ENCODE measurements at places on chromosomes 16 and 17. TPM values are rescaled to one million over a fixed set of nuclear protein-coding genes. Genes with fewer than 3 reads are reported as not detected.

DNA sequence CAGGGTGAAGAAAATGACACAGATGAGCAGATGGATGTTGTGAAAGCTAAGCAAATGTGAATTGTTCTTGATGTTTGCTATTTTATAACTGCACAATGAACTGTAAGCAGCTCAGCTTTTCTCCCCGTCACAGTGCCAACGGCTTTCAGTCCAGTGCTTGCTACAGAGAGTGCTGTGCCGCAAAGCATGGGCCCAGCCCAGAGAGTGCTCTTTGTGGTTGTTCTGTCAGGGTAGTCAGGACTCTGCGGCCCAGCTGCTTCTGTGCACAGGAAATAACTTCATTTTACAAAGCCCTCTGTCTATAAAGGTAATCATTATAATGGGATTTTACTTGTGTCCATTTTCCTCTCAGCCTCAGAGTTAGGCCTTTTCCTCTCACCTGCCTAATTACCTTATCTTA, 39.1 kb downstream of the CDRT15 start:
- H3K4me3 ChIP-seq, result no peak overlapping the region

DNA sequence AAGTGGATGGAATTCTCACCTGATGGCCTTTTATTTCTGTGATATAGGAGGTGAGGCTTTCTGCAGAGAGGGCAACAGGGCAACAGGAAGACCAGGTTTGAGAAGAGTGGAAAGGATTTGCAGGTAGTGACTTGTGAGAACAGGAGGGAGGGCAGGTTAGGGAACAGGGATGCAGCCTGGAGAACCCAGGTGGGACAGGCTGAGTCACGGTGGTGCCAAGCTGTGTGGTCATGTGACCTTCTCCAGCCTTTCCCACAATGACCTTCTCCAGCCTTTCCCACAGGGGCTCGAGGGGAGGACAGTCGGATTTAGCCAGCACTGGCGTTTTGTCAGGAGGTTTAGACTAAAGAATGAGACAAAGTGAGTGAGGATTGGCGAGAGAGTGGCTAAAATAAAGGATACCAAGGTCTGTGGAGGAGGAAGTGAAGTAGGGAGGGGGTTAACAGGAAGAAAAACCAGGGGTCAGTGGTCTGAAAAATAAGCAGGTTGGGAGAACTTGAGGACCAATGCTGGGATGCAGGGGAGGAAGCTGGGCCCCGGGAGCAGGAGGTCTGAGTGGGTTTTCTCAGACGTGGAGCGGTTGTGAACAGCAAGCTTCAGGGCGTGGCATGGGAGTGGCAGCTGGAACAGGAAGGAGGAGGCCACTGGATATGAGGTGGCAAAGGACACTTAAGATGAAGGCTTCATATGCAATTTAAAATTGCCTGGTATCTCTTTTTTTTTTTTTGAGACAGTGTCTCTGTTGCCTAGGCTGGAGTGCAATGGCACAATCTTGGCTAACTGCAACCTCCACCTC, 37.7 kb downstream of the DNAH2 start:
- no peak overlapping the region for H3K27ac ChIP-seq
- H3K4me1 ChIP-seq, result no peaks in the 10 kb centered on the region
- no peak overlapping the region for H3K4me3 ChIP-seq

- no peaks in the 10 kb centered on the region for H3K36me3 ChIP-seq
- no peaks in the 10 kb centered on the region for H3K27me3 ChIP-seq
- DNase-seq, result no peak
- H3K4me1 ChIP-seq, result no peaks in the 10 kb centered on the region
Observed at GRCh38 chr16:85348911-85349334, 236.7 kb upstream of the CIBAR2 start.

GRCh38 chr16:70703041-70703834, 17.4 kb upstream of the MTSS2 start:
- H3K27ac ChIP-seq, result no peak overlapping the region
- H3K4me1 ChIP-seq, result no peaks in the 10 kb centered on the region
- DNase-seq, result no peak
- H3K27me3 ChIP-seq, result no peaks in the 10 kb centered on the region

- H3K27me3 ChIP-seq, result no peaks in the 10 kb centered on the region
- peaks cover 3% of the 10 kb centered on the region for H3K36me3 ChIP-seq
- H3K4me1 ChIP-seq, result peaks cover 67% of the 10 kb centered on the region
- DNase-seq, result no peak
- H3K27ac ChIP-seq, result peak overlapping the region; percentile 74
Observed at GRCh38 chr16:25063102-25063501, 47.9 kb upstream of the ARHGAP17 start.

DNA sequence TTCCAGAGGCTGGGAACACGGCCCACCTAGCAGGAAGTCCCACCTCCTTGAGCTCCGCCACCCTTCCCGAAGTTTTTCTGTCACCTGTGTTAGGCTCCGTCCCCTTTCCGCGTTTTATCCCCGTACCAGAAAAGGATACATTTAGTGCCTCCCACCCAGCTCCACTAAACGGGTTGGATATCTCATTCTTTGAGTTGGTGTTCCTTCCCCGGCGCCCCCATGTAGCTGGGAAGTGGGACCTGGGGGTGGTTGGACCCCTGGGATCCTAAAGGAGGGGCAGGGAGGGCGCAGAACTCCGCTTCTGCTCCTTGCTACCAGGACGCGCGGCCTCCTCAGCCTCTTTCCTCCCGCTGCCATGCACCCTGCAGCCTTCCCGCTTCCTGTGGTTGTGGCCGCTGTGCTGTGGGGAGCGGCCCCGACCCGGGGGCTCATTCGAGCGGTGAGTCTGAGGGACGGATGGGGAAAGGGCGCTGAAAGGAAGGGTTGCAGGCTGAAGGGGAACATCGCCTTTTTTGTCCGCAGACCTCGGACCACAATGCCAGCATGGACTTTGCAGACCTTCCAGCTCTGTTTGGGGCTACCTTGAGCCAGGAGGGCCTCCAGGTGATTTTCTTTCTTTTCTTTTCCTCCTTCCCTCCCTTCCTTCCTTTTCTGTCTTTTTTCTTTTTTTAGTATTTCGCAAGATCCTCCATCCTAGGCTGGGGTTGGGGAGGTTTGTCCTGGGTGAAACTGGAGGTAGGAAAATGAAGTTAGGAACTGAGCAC, 669 bp downstream of the RNF167 start:
- peak overlapping the region; percentile 97 for H3K4me3 ChIP-seq
- no peaks in the 10 kb centered on the region for H3K27me3 ChIP-seq
- DNase-seq, result no peak
- H3K36me3 ChIP-seq, result peaks cover 78% of the 10 kb centered on the region

DNA sequence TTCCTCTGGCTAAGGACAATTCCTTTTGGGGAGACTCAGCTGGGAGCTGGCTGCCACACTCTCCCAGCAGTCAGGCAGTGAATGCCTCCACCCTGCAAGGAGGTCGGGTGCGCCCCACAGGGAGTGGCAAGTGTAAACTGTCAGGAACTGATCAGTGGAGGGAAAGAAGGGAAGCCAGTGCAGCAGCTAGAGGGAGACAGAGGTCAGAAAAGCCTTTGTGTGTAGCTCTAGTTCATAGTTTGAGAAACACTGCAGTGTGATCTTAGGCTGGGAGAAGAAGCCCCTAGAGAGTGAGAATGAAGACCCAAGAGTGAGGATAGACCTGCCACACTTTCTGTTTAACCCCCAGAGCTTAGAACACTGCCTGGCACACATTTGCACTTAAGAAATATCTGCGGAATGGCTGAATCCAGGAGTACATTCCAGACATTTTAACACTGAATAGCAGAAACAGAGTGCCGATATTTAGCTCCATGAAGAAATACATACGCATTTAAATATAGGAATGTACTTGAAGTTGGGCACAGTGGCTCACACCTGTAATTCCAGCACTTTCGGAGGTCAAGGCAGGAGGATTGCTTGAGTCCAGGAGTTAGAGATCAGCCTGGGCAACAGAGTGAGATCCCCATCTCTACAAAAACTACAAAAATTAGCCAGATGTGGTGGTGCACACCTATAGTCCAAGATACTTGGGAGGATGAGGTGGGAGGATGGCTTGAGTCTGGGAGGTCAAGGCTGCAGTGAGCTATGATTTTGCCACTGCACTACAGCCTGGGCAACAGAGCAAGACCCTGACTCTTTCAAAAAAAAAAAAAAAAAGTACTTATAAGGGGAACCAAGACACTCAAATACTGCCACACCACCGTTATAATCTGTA, 11.1 kb upstream of the SLC5A11 start:
- H3K27me3 ChIP-seq, result peaks cover 2% of the 10 kb centered on the region
- no peak overlapping the region for H3K27ac ChIP-seq
- no peak for DNase-seq
- peaks cover 6% of the 10 kb centered on the region for H3K36me3 ChIP-seq
- H3K4me1 ChIP-seq, result no peaks in the 10 kb centered on the region

DNA sequence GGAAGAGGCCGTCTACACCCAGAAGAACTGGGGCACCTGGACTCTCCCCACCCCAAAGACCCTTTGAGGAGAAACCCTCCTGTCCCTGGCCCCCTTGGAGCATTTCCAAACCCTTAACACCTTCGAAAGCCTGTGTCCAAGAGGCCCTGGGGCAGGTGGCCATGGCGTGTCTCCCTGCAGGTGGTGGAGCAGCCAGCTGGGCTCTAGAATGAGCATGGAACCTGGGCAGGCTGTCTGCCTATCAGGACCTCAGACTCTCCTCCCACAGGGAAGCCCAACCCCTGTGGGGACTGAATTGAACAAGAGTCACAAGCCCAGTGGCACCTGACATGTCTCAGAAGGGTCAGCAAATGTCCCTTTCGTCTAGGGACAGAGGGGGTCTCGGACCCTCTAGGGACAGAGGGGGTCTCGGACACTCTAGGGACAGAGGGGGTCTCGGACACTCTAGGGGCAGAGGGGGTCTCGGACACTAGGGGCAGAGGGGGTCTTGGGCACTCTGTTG, 8.4 kb downstream of the CBX4 start:
- H3K27ac ChIP-seq, result no peak overlapping the region
- H3K4me3 ChIP-seq, result no peak overlapping the region
- peaks cover 23% of the 10 kb centered on the region for H3K36me3 ChIP-seq

Gene SEPTIN1
- total RNA-seq, result 199 TPM

Gene OR1E1
- total RNA-seq, result not detected

- H3K4me1 ChIP-seq, result no peaks in the 10 kb centered on the region
- H3K36me3 ChIP-seq, result no peaks in the 10 kb centered on the region
- no peak overlapping the region for H3K27ac ChIP-seq
- no peak overlapping the region for H3K4me3 ChIP-seq
- peaks cover 3% of the 10 kb centered on the region for H3K27me3 ChIP-seq
- DNase-seq, result no peak
Observed at GRCh38 chr16:57617604-57618111, 10.8 kb upstream of the ADGRG1 start.

Gene MEOX1
- not detected for total RNA-seq

- H3K27ac ChIP-seq, result no peak overlapping the region
- no peaks in the 10 kb centered on the region for H3K4me1 ChIP-seq
- no peak overlapping the region for H3K4me3 ChIP-seq
- no peaks in the 10 kb centered on the region for H3K36me3 ChIP-seq
- no peaks in the 10 kb centered on the region for H3K27me3 ChIP-seq
- no peak for DNase-seq
Observed at GRCh38 chr17:60006160-60006559, 41.6 kb upstream of the RNFT1 start.

GRCh38 chr16:1300664-1301476, 8.6 kb upstream of the UBE2I start:
- peak; percentile 83 for DNase-seq
- peaks cover 7% of the 10 kb centered on the region for H3K27me3 ChIP-seq
- peaks cover 50% of the 10 kb centered on the region for H3K4me1 ChIP-seq
- no peak overlapping the region for H3K27ac ChIP-seq
- no peaks in the 10 kb centered on the region for H3K36me3 ChIP-seq

GRCh38 chr16:4814542-4815173, 12.2 kb upstream of the ROGDI start:
- DNase-seq, result no peak
- peaks cover 79% of the 10 kb centered on the region for H3K36me3 ChIP-seq
- no peaks in the 10 kb centered on the region for H3K4me1 ChIP-seq
- H3K27ac ChIP-seq, result no peak overlapping the region

DNA sequence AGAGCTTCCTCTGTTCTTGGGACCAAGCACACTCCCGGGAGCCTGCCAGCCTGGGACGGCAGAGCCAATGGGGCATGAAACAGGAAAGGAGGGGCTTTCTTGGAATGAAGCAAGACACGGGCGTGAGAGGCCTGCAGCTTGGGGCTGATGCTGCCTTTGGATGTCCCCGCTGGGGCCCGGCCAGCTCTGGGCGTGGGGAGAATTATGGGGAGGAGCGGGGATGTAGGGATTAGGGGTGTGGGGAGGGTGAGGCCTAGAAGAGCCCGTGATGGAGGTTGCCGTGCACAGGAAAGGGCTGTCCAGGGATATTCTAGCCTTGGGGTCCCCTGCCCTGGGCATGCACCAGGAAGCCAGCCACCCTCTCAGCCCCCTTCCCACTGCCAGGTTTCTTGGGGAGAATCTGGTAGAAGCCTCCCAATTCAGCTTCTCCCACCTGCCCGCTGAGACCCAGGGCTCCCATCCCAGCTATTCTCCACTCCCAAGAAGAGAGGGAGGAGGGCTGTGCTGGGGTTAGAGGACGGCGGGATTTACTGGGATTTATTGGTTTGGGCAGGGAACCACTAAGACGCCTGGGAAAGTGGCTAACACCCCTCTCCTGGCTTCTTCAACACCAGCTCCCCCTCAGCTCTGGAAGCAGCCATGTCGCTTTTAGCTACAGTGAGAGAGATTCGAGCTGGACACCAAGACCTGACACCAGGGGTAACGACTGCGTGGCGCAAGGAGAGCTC, 20.0 kb upstream of the NXPH3 start:
- no peak for DNase-seq
- peaks cover 8% of the 10 kb centered on the region for H3K27me3 ChIP-seq
- no peak overlapping the region for H3K4me3 ChIP-seq
- no peaks in the 10 kb centered on the region for H3K4me1 ChIP-seq
- no peak overlapping the region for H3K27ac ChIP-seq

- no peak for DNase-seq
- H3K4me1 ChIP-seq, result no peaks in the 10 kb centered on the region
- H3K4me3 ChIP-seq, result no peak overlapping the region
- H3K27me3 ChIP-seq, result peaks cover 4% of the 10 kb centered on the region
Observed at GRCh38 chr16:3907586-3907985, 27.1 kb upstream of the CREBBP start.

Gene ASGR1
- not detected for total RNA-seq

DNA sequence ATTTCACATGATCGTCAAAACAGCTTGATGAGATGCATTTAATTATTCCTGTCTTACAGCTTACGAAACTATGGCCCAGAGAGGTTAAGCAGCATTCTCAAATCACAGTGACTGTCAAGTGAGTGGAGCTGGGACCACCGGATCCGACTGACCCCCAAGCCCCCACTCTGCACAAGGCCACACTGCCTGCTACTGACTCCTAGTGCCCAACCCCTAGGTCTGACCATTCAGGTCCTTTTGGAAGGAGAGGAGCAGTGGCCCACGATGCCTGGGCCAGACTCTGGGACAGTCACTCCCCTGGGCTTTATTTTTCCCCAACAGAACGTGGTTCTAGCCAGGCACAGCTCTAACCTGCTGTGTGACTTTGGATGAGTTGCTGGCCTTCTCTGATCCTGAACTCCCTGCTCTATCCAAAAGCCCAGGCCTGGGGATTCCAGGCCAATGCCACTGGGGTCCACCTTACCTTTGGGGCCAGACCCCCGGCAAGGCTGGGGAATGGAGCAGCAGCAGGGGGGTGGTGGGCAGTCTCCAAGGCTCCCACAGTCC, 9.9 kb downstream of the TSPOAP1 start:
- H3K36me3 ChIP-seq, result no peaks in the 10 kb centered on the region
- DNase-seq, result no peak
- no peaks in the 10 kb centered on the region for H3K27me3 ChIP-seq
- H3K4me1 ChIP-seq, result peaks cover 17% of the 10 kb centered on the region

Measured in activated B cell treated with CpG ODN at 0.5 μM for 24 hours (primary cell).